ENCODE measurements at places on chromosomes 1 and 21. TPM values are rescaled to one million over a fixed set of nuclear protein-coding genes. Genes with fewer than 3 reads are reported as not detected.

- no peak for DNase-seq
Observed at GRCh38 chr1:81848880-81849682, 48.3 kb downstream of the ADGRL2 start.

The MEX3A gene
- 0.02 TPM for total RNA-seq

The C4BPB gene
- total RNA-seq: 2.1 TPM

DNA sequence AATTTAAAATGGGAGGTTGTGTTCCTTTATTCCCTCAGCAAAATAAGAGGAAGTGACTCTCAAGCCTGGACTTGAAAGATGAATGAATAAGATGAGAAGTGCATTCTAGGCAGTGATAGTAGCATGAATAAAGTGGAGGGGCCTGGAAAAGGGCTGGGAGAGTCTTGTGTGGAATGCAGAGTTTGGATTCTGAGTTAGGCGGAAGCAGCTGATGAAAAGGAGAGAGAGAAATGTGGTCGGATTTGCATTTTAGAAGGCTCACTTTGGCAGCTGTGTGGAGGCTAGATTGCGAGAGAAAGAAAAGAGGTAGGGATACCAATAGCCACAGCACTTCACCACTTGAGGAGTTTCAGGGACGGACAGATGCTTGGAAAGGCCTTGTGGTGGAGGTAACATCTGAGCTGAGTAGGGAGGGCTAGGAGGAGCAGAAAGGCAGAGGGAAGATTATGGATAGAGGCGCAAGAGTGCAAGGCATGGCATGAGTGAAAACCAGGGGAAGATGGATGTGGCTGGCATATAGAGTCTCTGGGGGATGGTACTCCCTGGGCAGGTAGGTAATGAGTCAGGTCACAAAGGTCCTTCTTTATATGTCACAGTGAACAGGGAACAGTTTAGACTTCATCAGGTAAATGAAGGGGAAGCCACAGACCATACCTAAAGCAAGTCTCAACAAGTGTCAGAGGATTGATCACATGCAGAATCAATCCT is 59.6 kb downstream of the ST3GAL3 start:
- no peak for DNase-seq

GRCh38 chr1:181469829-181470228 is 13.5 kb upstream of the CACNA1E start:
- DNase-seq: no peak

- DNase-seq: no peak
Observed at GRCh38 chr1:157077394-157077793, 22.2 kb downstream of the ETV3L start.

DNA sequence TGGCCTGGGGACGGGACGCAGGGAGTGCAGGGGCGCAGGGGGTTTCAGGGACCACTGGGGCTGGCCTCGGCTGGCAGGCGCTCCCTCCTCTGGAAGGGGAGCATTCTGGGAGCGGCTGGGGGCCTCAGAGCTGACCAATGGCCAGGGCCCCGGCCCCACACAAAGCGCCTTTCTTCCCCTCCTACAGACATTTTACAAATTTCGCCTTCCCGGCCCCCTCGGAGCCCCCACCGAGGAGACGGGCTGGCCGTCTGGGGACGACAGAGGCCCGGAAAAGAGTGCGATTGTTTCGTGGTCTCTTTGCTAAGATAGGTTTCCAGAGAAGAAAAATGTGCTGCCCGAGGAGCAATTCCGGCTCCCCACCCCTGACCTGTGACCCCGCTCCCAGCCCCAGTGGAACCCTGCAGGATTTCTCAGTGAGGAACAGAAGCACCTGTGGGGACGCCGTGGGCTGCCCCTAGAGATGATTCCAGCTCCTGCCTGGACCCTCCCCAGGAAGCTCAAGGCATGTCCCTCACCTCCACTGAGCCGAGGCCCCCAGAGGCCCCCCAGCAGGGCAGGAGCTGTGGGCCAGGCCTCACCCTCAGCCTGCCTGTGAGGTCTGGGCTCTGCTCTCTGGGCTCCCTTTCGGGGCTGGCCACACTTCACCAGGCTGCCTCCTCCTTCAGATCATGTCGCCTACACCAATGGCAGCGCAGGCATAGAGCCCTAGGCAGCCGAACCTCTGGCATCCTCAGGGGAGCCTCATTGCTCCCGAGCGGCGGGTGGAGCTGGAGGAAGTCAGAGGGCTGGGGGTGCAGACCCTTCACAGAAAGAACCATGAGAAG is 15.0 kb upstream of the PLEKHG5 start:
- no peak for DNase-seq

- no peak for DNase-seq
Observed at GRCh38 chr21:14567331-14568279, 21.5 kb upstream of the SAMSN1 start.

- no peak for DNase-seq
Observed at GRCh38 chr1:205351984-205352713, 4.6 kb downstream of the KLHDC8A start.

The SERTAD4 gene
- not detected for total RNA-seq

- peak; percentile 27 for DNase-seq
Observed at GRCh38 chr1:77825131-77825709, 45.8 kb downstream of the MIGA1 start.

- no peak for DNase-seq
Observed at GRCh38 chr1:169833179-169833901, 38.6 kb upstream of the METTL18 start.

All from activated CD4-positive, alpha-beta T cell treated with anti-CD3 and anti-CD28 coated beads, Interleukin-2, amount 10 ng/mL, durations not matched to agents 7 days and 5 days (primary cell).